ENCODE measurements at places on chromosomes 4 and X.

- peak overlapping the region; percentile 11 for H3K27ac ChIP-seq
- no peaks in the 10 kb centered on the region for H3K27me3 ChIP-seq
- no peaks in the 10 kb centered on the region for H3K36me3 ChIP-seq
- H3K4me3 ChIP-seq, result no peak overlapping the region
Observed at GRCh38 chr4:71141125-71141524, 147.7 kb downstream of the DCK start.

DNA sequence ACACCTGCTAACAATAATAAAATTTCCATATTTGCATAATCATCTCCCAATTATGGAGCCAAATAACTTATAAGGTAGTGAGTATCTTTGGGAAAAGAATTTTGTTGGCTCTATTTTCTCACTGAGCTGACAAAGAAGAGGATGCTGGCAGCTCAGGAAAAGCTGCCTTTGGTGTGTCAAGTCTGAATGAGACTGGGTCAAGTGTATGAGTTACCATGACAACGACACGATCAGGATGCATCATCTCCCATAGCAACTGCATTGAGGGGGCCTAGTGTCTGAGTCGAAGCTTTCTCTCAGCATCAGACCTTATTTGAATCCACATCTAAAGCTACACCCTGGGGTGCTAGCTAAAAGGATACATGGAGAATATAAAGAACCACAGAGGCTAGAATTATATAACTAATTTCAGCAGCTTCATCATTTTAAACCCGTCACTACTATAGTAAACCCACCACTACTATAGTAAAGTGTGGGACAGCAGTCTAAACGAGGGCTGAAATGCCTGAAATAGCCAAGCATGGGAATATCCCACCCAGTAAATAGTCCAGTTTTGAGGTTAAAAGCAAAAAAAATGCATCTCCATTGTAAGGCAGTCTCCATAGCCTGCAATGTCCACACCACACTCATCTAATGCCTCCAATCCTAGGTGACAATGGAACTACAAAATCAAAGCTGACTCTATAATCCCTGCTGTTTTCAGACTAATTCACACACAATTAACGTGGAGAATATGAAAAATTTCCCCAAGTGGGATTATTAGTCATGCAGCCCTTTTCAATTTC lies 16.0 kb downstream of the GSPT2 start:
- no peaks in the 10 kb centered on the region for H3K27me3 ChIP-seq
- no peaks in the 10 kb centered on the region for H3K36me3 ChIP-seq
- H3K27ac ChIP-seq, result no peak overlapping the region
- no peak for DNase-seq
- H3K4me1 ChIP-seq, result no peaks in the 10 kb centered on the region
- H3K4me3 ChIP-seq, result no peak overlapping the region

DNA sequence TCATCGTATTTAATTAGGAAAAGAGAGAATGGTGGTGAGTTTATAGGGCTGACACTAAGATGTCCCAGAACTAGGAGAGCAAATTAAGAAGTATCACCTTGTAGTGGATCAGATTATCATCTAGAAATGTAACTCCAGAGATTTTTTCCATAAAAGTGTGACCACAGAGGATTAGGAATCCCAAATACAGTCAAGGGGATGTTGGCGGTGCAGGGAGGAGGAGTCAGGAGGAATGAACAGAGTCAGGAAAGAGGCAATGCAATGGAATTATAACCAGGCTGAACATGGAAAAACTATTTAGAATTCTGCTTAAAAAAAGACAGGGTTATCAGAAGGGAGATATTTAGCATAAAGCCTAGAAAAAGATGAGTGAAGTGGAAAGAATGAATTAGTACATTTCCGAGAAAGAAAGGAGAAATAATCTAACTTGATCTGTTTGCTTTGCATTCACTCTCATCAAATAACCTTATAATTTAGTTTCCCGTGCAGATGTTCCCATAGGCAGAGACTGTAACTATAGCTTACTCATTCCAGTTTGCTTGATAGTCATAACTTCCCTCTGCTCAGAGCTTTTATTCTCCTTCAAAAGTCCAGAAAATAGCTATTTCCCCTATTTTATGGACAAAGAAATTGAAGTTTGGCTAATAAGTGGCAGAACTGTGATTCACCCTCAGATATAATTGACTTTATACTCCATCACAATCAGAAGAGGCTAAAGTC lies 56.4 kb downstream of the SCFD2 start:
- H3K27me3 ChIP-seq, result no peaks in the 10 kb centered on the region
- H3K36me3 ChIP-seq, result peaks cover 11% of the 10 kb centered on the region
- no peak for DNase-seq

DNA sequence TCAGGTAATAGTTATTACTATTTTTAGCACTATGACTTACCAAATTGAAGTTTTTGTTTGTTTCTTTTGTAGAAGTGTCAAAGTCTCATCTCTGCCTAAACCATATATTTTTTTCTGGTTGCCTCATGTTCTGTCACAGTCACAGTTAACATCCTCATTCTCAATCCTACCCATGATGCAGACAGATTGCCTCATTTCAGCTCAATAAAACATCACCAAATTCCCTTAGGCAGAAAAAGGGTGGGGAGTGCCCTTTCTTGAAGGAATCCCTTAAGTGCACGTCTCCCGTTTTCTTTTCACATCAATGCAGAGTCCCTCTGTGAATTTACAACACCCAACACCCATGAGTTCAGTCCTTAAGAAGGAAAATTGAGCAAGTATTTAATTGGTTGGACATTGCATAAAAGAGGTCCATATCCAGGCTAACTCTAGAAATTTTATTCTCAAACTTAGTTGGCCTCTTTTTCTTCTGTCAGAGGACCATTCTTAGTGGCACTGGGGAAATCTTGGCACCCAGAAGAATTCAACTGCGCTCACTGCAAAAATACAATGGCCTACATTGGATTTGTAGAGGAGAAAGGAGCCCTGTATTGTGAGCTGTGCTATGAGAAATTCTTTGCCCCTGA lies 103.7 kb upstream of the BMPR1B start:
- DNase-seq, result no peak
- no peak overlapping the region for H3K27ac ChIP-seq
- no peaks in the 10 kb centered on the region for H3K27me3 ChIP-seq
- H3K4me1 ChIP-seq, result no peaks in the 10 kb centered on the region
- no peaks in the 10 kb centered on the region for H3K36me3 ChIP-seq
- H3K4me3 ChIP-seq, result no peak overlapping the region

DNA sequence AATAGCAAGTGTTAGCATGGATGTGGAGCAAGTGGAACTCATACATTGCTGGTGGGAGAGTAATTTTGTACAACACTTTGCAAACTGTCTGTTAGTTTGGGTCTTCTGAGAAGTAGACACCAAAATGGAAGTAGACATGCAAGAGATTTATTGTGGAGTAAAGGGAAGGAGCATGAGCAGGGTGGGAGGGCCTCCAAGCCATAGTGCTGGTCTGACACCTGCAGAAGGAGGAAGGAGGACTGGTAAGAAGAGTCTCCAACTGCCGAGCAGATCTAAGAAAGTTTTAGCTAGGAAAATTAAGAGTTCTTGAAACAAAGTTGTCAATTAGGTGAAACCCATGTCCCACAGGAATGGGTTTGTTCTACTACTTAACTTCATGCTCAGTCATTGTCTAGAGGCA lies 64.0 kb upstream of the DDIT4L start:
- H3K36me3 ChIP-seq, result no peaks in the 10 kb centered on the region
- no peaks in the 10 kb centered on the region for H3K27me3 ChIP-seq
- no peaks in the 10 kb centered on the region for H3K4me1 ChIP-seq
- DNase-seq, result no peak

- DNase-seq, result no peak
- no peaks in the 10 kb centered on the region for H3K27me3 ChIP-seq
- H3K27ac ChIP-seq, result no peak overlapping the region
- H3K4me3 ChIP-seq, result no peak overlapping the region
Observed at GRCh38 chrX:130915302-130915701, 12.3 kb upstream of the ENOX2 start.

DNA sequence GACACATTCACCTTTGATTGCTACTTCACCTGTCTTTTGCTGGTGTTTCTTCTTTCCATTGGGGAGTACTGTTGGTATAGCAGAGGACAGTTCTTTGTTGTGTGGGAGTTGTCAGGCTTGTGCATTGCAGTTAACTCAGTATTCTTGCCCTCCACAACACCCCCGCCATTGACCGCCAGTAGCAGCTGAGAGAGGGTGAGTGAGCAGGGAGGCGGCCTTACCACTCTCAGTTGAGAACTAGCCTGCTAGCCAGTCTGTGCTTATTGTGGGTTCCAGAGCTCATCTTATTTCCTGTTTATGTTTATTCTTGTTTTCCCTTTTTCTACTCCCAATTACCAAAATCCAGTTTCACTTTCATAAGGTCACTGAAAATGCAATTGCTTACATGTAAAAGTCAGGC lies 52.2 kb downstream of the STIM2 start:
- H3K4me3 ChIP-seq, result no peak overlapping the region
- H3K27me3 ChIP-seq, result no peaks in the 10 kb centered on the region
- H3K27ac ChIP-seq, result peak overlapping the region; percentile 35
- H3K36me3 ChIP-seq, result no peaks in the 10 kb centered on the region
- peaks cover 16% of the 10 kb centered on the region for H3K4me1 ChIP-seq

DNA sequence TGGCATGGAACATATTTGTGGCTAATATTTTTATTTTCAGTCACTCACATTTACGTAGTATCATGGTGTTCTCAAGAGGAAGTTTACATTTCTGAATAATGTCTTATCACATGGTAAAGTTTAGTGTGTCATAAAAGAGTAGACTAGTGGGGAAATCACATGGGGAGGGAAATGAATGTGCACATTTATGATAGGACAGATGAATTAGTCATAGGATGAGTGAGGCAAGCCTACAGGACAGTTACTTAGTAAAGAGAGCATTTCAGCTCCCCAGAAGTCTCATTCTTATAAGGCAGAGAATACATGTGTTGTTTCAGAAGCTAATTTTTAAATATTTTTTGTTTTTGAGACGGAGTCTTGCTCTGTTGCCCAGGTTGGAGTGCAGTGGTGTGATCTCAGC lies 6.2 kb downstream of the GK start:
- H3K4me3 ChIP-seq, result no peak overlapping the region
- no peak for DNase-seq
- no peaks in the 10 kb centered on the region for H3K36me3 ChIP-seq
- no peak overlapping the region for H3K27ac ChIP-seq
- no peaks in the 10 kb centered on the region for H3K27me3 ChIP-seq
- H3K4me1 ChIP-seq, result peaks cover 1% of the 10 kb centered on the region

DNA sequence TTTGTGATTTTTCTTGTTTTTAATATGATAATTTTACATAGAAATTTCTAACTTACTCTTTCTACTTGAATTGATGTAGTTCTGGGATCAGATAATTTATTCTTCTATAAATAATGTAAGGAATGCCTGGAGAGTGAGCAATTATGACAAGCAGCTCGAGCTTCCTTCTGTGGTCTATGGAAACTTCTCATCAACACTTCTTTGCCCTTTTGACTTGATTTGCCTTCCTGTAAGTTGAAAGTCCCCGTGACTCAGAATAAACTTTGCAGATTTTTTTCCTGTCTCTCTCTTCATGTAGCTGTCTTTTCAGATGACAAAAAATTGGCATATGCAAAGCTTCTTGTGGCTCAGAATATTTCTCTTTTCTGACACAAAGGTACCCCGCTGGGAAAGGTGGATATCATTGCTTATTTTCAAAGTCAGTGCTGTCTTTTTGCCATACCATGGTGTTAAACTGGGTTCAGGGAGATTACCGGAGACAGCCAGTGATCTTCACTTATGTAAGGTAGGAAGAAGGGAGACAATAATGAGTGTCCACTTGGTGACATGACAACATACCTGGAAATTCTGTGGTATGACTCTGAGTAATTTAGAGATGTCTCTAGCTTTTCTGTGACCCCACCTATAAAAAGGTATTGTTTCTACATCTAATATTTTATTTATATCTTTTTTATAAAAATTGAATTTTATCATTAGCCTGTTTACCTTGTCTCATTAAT lies 278.6 kb upstream of the GNPDA2 start:
- no peak overlapping the region for H3K4me3 ChIP-seq
- no peaks in the 10 kb centered on the region for H3K4me1 ChIP-seq
- DNase-seq, result no peak
- no peak overlapping the region for H3K27ac ChIP-seq
- no peaks in the 10 kb centered on the region for H3K27me3 ChIP-seq

DNA sequence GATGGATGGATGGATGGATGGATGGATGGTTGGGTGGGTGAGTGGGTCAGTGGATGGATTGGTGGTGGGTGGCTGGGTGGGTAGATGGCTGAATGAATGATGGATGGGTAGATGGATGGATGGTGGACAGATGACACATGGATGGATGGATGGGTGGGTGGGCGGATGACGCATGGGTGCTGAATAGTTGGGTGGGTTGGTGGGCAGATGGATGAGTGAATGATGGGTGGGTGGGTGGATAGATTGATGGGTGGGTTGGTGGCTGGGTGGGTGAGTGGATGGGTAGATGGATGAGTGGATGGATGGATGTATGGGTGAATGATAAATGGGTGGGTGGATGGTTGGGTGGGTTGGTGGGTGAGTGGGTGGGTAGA lies 69.9 kb upstream of the NKX1-1 start:
- H3K27me3 ChIP-seq, result no peaks in the 10 kb centered on the region
- H3K27ac ChIP-seq, result no peak overlapping the region
- H3K4me1 ChIP-seq, result no peaks in the 10 kb centered on the region
- H3K36me3 ChIP-seq, result no peaks in the 10 kb centered on the region
- no peak overlapping the region for H3K4me3 ChIP-seq
- no peak for DNase-seq

DNA sequence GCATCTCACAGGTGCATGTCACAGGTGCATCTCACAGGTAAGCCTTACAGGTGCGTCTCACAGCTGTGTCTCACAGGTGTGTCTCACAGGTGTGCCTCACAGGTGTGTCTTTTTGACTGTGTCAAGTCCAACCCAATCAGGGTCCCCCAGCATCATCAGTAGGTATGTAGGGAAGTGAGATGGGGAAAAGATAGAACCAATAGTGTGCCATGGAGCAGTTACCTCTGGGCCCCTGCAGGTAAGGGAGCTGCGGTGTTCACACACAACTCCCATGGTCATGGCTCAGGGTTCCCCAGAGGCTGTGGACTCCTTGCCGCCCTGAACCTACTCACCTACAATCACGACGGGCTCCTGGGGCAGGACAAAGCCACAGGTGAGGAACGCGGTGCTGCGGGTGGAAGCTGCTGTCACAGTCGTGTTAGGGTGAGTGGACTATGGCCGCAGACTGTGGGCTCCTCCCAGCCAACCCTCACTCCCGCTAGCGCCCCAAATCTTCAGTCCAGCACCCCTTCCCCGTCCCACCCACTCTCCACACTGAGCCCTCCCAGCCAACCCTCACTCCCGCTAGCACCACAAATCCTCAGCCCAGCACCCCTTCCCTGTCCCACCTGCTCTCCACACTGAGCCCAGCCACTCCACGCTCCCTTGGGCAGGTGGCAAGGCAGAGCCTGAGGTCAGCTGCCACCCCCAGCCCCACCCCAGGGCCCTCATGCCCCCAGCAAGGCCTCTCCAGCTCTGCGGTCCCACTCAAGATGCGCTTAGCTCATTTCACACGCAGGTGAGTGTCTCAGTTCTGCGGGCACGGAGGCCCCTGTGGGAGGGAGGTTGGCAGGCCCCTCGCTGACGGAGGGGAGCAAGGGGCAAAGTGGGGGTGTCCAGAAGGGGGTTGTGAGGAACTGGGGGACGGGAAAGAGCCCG lies 2.1 kb upstream of the PDE6B start:
- no peak overlapping the region for H3K27ac ChIP-seq
- no peak for DNase-seq
- no peak overlapping the region for H3K4me3 ChIP-seq
- H3K27me3 ChIP-seq, result peaks cover 49% of the 10 kb centered on the region
- H3K36me3 ChIP-seq, result no peaks in the 10 kb centered on the region
- H3K4me1 ChIP-seq, result no peaks in the 10 kb centered on the region

- no peak overlapping the region for H3K27ac ChIP-seq
- no peak overlapping the region for H3K4me3 ChIP-seq
Observed at GRCh38 chr4:10730590-10730989, 46.0 kb upstream of the CLNK start.

- H3K4me3 ChIP-seq, result peak overlapping the region; percentile 39
- H3K4me1 ChIP-seq, result no peaks in the 10 kb centered on the region
- peak; percentile 44 for DNase-seq
- no peak overlapping the region for H3K27ac ChIP-seq
- no peaks in the 10 kb centered on the region for H3K27me3 ChIP-seq
- no peaks in the 10 kb centered on the region for H3K36me3 ChIP-seq
Observed at GRCh38 chrX:119273420-119274192, 37.5 kb downstream of the PGRMC1 start.

Measured in T-cell (primary cell).